ENCODE measurements at places on chromosomes 2 and 18.

DNA sequence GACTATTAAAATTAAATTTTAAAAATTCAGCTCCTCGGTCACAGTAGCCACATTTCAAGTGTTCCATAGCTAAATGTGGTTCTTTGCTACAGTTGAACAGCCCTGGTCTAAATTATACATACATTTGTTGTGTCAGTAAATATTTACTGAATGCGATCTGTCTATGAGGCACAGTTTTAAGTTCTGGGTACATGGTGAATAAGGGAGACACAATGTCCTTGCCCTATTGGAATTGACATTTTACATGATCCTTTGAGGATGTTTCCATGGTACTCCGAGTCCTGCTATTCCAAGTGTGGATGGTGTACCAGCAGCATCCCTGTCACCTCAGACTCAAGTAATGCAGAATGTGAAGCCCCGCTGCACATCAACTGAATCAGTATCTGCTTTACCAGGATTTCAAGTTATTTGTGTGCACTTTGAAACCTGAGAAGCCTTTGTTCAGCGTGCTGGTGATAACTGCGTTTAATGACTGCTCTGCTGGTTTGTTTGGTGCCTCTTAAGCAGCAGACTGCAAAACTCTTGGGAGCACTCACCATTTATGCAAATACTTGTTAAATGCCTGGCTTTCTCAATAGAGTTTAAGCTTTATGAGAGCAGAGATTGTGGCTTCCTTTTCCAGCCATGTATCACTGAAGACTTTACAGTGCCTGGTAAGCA, 1.5 kb downstream of the GALNT1 start:
- DNase-seq = no peak

DNA sequence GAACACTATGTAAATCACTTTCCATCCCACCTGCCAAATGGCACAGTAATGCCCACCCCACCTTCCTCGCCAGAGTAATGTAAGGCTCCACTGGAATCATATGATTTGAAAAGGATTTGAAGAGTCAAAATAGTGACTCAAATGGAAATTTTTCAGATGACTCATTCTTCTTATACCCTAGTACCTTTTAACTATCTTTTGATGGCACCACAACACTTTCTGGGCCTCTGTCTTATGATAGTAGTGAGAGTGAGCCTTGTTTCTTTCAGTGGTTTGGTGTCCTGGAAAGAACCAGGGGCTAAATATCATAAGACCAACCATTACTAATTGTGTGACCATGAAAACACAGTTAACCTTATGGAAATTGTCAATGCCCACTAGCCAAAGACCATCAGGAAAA, 235.4 kb upstream of the SLC14A2 start:
- DNase-seq = no peak

DNA sequence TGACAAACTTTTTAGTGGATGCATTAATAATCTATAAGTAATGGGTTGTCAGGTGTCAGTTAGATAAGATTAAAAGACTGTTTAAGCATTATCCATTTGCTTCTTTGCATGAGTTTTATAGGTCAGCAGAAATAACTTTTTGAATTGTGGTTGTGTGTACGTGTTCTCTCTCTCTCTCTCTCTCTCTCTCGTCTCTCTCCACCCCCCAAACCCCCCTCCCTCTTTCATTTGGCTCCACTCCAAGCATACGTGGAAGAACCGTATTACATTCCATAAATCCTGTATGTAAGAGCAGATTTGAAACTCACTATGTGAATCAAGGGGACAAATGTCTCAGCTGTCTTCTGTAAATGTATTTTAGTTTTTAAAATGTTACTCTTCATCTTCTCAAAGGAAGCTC, 120.2 kb downstream of the MEIS1 start:
- DNase-seq = no peak

DNA sequence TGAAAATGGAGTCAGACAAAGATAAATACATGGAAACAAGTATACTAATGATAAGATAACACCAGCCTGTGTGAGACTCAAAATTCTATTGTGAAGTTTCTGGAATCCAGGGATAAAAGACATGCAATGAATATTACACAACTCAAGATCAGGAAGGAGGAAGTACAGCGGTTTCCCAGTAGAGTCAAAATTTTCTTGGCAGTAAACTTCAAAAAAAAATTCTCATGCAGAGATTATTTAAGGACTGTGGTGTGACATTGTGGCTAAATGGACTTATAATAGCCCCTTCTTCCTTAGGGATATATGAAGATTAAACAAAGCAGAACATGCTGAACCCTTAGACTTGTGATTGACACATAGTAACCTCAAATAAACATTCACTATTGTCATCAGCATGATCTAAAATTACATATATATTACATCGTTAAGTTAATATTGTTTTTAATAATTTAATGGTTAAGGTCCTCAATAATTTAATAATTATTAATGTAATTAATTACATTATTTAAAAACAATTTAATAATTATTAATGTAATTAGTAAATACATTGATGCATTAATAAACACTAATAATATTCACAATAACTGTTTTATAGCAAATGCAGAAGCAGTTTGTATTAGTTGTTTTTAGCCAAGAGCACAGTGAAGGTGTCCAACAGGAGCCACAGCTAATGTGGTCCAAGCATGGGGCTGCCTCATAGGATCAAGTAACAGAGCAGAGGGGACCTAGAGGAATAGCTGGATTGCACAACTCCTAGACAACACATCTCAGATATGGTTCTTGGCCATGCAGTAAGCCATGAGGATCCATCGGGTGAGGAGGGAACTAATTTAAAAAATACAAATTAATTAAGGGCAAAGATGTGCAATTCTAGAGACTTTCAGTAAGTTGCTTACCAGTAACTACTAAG, 77.3 kb downstream of the POLE4 start:
- no peak for DNase-seq

DNA sequence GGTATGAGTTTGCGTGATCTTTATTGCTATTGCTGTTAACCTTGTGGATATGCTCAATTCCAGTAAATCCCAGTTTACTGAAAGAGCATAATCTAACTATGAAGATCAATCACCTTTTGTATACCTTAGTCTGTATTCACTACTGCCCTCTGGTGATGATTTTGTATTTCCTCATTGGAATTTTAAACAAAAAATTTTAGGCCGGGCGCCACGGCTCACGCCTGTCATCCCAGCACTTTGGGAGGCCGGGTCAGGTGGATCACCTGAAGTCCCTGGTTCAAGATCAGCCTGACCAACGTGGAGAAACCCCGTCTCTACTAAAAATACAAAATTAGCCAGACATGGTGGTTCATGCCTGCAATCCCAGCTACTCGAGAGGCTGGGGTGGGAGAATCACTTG, 5.1 kb downstream of the COMMD1 start:
- no peak for DNase-seq

DNA sequence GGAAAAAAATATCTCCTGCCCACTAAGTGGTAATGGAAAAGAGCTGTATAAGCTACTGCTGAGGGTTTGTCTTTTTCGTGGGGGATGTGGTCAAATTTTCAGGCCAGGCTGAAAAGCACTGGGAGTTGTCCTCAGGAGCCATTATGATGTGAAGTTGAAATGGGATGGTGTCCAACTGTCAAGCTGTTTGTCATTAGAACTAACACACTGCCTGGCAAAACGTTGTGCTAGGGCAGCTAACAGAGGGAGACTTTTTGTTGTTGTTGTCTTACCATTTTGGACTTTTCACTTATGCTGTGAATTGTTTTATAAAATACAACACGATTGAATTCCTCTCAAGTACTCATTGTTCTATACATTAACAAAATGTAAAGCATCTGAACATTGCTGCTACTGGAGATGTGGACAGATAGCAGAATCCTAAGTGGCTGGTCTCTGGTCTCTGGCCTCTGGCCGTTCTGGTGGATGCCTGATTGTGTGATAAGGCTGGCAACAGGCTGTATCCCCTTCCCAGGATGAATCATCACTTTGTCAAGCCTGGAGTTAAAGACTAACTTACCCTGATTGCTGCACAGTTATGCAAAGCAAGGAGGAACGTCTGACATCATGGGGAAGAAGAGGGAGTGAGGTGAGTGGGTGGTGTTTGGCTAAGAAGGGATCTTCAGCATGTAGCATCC, 2.3 kb downstream of the MYO1B start:
- no peak for DNase-seq

DNA sequence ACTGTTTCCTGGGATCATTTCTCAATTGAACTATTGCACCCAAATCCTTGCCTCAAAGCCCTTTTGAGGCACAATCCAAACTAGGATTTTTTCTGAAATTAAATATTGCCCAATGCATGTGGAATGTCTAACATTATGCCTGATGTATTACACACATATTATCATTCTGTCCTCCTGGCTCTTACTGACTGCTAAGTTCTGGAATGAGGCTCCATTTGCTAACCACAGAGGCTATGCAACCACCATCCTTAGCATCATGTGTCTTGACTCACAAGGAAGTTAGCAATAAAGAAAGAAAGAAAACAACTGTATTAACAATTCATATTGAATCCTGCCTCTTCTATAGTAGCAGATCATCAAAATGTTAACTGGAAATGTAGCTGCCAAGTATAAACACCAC, 1142.7 kb downstream of the CNTNAP5 start:
- DNase-seq = no peak

DNA sequence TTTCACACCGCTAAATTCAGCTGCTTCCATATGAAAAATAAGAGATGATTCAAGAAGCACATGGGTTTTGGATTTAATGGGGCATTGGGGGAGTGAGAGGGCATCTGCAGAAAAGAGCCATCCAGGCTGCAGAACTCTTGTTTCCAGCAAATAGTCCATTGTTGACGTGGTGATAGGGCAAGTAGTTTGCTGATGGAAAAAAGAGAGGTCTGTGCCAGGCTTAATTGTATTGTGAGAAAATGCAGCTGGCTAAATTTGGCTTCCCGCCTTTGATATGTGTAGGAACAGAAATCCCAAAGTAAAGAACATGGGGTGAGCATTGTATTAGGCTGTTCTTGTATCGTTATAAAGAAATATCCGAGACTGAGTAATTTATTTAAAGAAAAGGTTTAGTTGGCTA, 199.5 kb downstream of the SETBP1 start:
- no peak for DNase-seq

DNA sequence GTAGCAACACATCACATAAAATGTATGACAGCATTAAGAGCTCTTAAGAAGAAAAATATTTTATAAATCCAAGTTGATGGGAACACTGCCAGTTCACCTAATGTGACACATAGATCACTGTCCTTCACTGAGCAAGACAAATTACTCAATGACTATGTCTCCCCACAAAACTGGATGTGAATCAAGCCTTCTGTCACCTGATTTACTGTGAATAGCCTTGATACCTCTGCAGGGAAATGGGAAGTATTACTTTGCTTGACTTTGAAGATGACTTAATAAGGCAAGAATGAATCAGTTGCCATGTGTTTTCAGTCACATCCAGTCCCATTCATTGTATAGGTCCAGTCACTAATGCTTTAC, 94.6 kb downstream of the NYAP2 start:
- no peak for DNase-seq

- no peak for DNase-seq
Measured at GRCh38 chr2:174052584-174052976, 87.4 kb upstream of the SP3 start.

- no peak for DNase-seq
Measured at GRCh38 chr2:57876313-57876712, 170.3 kb upstream of the VRK2 start.

DNA sequence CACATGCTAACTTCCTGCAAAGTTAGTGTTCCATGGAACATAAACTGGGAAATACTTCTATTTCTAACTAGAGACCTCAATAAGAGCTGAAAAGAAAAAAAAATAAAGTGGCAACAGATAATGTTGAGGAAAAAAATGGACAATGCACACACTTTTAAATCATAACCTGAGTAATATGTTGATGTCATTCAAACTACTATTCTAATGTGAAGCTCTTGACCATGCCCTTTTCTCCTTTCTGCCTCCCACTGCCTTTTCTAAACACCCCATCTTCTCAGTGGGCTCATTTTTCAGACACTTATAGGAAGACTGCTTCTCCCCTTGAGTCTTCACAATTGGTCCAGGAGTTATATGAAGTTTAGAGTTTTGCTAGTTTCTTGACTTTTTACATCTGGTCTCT, 280.9 kb upstream of the NT5C1B start:
- no peak for DNase-seq

- DNase-seq = no peak
Measured at GRCh38 chr18:54616220-54616848, 25.3 kb downstream of the DYNAP start.

GRCh38 chr18:1173593-1173992, 268.9 kb downstream of the ADCYAP1 start:
- DNase-seq = no peak

DNA sequence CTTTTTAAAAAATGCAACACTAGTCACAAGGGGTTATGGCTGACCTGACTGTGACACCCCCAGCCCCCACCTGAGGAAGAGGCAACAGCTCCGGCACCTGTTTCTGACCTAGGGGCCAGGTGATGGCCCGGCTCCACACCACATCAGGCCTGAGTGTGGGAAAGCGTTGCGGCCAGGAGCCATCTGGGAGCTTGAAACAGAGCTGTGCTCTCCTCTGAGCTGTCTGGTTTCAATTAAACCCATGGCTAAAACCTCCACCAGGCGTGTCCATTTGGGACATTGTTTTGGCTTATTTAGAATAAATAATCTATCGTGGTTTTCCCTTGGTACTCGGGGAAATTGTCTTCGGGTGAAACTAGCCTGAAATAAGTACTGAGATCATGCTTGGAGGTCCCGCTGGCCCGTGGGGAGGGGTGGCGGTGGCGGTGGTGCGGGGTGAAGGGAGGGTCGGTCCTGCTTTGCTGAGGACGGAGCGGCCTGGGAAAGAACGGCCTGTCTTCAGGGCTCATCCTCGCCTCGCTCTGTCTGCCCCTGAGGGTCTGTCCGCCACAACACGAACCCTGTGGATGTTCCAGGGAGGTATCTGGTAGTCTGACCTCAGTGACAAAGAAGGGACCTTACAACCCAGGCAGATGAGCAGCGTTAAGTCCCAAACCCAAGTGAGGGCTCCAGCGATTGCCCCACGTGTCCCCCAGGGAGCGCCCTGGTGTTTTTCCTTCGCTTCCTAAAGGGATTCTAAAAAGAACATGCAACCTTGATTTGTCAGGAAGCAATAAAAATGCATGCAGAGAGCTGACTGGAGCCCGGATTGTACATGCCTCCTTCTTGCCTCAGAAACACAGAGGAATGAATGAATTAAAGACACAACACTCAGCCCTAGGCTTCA, 58.7 kb downstream of the IL1RL2 start:
- no peak for DNase-seq

- peak; percentile 78 for DNase-seq
Measured at GRCh38 chr2:231714639-231715498, 6.5 kb downstream of the PTMA start.

- no peak for DNase-seq
Measured at GRCh38 chr18:2655954-2656236, 369 bp downstream of the SMCHD1 start.

DNA sequence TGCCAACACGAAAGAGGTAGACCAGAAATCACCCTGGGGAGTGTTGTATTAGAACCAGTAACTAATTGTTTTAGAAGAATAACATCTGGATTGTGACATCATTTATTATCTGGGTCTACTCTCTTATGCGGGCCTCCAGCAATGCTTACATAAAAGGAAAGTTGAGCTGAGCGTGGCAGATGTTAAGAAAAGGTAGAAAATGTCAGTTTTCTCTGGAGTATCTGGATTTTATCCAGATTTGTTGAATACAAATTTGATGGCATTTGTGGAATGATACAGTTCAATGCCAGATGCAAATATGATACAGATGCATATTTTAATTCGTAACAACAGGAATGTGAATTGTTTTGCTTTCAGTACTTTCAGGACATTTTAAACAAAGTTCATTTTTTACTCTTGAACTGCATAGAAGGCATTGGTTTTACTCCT, 90.3 kb downstream of the PRPF40A start:
- DNase-seq = no peak

- no peak for DNase-seq
Measured at GRCh38 chr18:13256444-13257305, 38.1 kb downstream of the LDLRAD4 start.
